ENCODE measurements at places on chromosomes 3 and 15.
A peak's percentile ranks its signal among the peaks of the same experiment; 100 is the strongest.

- ATAC-seq: no peak
These were observed 86.8 kb downstream of the NUP210 start for GRCh38 chr3:13333236-13333897.

GRCh38 chr15:50970524-50970923, 62.0 kb downstream of the AP4E1 start:
- no peak for ATAC-seq

DNA sequence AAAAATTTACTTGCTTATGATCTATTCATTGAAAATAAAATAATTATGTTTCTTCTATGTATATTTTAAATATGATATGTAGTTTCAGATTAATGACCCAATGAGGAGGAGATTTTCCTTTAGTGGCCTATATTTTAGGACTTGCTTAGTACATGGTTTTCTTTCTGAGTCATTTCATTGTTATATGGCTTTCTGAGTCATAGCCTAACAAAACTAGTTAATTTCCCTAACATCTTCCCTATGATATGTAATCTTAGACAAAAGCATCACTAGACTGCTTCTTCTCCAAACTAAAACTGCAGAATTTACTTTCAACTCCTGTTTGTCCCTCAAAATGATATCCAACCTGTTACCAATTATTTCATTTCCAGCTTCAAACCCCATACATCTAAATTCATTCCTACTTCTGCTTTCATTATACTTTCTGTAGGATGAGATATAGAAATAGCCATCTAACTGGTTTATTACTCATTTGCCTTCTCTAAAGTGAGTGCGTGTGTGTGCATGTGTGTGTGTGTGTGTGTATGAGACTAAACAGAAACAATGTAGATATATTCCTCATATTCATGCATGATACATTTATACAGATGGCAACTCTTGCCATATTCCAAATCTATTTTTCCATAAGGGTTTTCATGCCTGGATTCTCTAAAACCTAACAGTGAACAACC, 915.0 kb upstream of the GBE1 start:
- ATAC-seq: no peak

DNA sequence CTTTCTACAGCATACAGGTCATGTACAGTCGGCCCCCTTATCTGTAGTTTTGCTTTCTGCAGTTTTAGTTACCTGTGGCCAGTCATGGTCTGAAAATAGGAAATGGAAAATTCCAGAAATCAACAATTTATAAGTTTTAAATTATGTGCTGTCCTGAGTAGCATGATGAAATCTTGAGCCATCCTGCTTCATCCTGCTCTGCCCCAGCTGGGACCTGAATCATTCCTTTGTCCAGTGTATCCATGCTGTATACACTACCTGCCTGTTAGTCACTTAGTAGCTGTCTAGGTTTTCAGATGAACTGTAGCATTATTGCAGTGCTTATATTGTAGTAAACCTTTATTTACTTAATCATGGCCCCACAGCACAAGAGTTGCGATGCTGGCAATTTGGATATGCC, 44.8 kb downstream of the AP4E1 start:
- no peak for ATAC-seq

- ATAC-seq: no peak
These were observed 106.0 kb downstream of the PGPEP1L start for GRCh38 chr15:98901434-98902072.

DNA sequence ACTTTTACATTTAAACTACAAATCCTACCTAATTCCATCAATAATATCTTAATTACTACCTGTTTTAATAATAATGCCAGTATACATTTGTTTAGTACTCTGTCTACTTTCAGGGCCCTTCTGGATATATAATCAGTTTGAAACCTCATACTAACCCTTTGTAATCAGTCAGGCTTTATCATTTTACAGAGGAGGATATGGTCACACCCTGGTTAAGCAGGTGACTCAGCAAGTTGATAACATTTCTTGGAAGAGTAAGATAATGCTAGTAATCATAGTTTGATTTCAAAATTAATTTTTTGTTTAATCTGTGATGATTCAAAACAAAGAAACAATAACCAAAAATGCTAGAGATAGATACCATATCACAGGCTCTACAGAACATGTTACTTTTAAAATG, 208.2 kb upstream of the MANF start:
- ATAC-seq: no peak

DNA sequence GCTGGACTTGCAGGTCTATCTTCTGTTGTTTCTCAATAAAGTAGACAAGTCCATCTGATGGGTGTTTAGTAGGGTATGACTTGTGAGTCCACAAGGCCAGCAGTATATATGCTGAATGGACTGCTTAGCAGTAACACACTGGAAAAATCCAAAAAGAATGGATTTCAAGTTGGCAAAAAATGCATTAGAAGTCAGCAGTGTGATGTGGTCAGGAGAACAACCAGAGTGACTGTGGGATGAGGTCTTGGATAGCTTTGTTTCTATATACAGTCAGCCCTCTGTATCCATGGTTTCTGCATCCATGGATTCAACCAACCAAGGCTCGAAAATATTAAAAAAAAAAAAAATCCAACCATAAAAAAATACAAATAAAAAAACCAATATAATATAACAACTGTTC, 55.8 kb downstream of the LPP start:
- no peak for ATAC-seq

GRCh38 chr3:164779816-164780215, 298.5 kb downstream of the SI start:
- no peak for ATAC-seq

DNA sequence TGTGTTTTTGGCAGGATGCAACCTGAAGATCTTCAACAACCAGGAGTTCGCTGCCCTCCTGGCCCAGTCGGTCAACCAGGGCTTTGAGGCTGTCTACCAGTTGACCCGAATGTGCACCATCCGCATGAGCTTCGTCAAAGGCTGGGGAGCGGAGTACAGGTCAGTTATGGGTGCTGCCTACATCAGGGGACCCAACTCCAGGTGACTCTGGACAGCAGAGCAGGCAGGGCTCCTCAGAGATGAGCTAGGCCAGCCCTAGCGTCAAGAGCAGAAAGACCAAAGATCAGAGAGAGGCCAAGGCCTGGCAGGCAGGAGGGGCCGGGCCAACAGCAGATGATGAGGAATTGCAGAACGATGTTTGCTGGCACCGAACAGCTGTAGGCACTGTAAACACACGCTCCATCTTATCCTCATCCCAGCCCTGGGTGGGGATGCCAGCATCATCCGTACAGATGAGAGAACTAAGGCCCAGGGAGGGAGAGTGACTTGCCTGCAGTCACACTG, 67.1 kb downstream of the AAGAB start:
- no peak for ATAC-seq

DNA sequence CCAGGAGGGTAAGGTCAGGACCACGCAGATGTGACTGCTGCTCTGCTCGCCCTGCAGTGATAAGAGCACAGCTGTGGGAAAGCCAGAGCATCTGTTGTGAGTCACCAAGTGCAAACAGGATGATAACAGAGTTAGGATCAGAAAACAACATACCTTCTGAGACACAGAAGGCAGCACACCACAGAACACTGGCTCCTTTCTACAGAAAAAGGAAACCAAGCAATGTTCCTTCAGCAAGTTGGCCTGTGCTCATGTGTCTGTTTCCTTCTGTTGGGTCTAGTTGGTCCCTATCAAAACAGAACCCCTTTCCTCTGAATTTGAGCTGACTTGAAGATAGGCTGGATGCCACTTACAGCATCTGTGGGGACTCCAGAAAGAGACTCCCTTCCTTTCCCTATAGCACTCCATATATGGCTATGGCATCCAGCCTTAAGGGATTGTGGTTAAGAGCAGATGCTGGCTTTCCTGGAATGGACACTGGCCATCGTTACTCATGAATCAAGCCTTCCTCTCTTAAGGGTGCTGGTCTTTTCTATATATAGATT, 440.7 kb upstream of the THBS1 start:
- ATAC-seq: peak; percentile 91

DNA sequence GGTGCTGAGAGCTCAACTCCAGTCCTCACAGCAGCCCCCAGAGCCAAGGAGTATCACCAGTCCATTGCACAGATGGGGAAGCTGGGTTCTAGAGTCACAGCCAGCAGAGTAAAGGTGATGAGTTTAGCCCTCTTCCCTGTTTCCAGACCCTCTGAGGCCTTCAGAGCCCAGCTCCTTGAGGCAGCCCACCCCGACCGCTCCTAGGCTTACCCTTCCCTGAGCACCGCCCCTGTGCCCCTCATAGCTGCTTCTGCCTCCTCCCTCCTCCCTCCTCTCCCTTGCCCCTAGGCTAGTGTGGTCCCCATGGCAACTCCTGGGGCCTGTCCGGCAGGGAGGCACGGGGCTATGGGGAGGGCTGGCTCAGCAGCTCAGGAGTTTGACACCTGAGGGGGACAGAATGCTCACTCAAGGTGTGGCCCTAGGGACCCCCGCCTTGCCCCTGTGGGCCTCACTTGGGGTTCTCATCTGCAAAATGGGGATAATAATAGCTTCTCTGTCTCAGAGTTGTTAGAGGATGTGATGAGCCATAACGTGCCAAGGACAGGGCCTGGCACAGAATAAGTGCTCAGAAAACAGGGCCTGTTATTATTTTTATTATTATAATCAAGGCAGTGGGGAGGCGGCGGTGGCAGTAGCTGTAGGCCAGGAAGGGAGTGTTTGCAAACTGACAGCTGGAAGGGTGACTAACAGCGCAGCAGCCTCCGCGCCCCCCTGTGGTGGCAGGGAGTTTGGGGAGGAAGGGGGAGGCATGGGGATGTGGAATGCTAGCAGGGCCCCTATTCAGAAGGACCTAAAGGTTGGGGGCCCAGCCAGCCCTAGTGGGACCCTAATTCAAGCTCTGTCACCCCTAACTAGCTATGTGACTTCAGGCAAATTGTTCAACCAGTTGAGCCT, 11.5 kb downstream of the CSK start:
- no peak for ATAC-seq

GRCh38 chr15:70427167-70428120, 329.7 kb upstream of the TLE3 start:
- ATAC-seq: peak; percentile 41

DNA sequence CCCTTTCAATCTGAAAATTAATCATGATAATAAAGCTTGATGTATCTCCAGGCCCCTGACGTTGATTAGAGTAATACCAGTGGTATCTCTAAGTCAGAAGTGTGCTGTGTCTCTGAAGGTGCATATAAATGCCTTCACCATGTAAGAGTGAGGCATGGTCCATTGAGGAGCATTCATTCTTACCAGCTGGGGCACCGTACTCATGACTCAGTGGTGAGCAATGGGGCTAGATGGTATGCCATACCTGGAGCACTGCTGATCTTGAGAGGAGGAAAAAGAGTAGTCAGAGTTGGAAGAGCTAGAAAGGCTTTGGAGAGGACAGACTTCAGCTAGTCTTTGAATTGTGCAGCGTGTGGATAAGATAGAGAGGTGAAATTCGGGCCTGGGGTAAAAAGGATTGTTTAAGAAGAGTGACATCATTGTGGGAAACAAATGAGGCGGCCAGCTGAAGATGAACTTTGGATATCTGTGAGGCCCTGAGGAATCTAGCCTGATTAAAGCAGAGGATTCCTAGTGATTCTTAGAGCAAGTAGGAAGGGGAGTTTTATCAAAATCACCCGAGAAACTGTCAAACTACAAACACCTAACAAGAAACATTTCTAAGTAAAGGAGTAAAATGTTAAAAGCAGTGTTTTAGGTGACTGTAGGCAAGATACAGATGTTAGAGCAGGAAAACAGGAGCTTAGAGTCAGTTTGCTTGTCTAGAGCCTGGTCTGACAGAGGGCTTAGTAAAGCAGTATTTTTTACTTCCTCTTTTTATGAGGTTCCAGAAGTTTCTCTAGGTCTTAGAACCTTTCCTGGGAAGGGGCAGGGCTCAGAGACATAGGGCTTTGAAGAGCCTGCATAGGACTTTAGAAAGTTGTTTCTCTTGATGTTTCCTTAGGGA, 13.6 kb downstream of the TMOD3 start:
- ATAC-seq: peak; percentile 27

GRCh38 chr3:52896151-52896550, 1.2 kb downstream of the STIMATE start:
- ATAC-seq: no peak

- ATAC-seq: no peak
These were observed 14.6 kb upstream of the GRIP2 start for GRCh38 chr3:14554715-14555114.

- ATAC-seq: peak; percentile 0
These were observed 35.3 kb downstream of the ANXA2 start for GRCh38 chr15:60362321-60363086.

- ATAC-seq: no peak
These were observed 17.2 kb downstream of the SPTBN5 start for GRCh38 chr15:41876689-41877088.

- ATAC-seq: peak; percentile 95
These were observed 144.7 kb upstream of the ABHD17C start for GRCh38 chr15:80550219-80550907.

GRCh38 chr15:80989081-80989517, 520 bp downstream of the MESD start:
- ATAC-seq: peak; percentile 39

DNA sequence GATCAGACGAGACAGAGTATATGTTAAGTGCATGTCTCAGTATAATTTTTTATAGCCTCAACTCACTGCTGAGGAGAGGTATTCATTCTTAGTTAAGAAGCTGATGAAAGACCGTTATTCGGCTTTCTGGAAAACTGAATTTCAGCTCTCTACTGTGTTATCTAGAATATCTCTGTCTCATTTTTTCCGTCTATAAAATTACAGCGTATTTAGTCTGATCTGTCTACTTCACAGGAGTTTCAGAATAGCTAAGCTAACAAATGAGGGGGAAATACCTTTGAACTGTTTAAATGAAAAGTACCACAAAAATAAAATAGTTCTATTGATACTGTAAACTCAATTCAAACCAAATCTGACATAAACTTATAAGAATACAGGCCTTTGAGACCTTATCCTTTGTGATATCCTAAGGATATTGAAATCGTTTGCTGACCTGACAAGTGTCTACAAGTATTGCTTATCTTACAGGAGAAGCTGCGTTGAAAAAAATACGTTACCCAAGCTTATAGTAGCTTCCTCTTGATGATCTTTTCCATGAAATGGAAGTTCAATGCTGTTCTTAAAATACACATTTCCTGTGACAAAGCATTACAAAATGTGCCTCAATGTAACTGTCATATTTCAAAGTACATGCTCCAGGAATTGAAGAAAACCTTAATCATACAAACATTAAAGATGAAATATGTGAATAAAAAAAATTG, 104.6 kb downstream of the IL1RAP start:
- no peak for ATAC-seq

DNA sequence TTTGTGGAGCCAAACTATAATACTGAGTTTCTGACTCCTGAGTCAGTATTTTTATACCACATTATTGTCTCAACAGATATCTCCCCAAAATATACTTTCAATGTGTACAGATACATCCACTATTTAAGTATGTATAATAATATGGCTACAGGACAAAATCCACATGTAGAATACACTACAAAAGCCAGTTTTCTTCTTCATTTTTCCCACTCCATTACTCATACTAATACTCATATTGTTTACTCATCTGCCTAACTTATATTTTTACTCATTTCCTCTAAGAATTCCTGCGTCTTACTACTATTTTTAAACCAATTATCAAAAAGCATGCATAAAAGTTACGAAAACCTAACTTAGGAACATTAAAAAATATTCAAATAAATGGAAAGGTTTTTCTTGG, 440.8 kb downstream of the ZNF385D start:
- ATAC-seq: no peak

DNA sequence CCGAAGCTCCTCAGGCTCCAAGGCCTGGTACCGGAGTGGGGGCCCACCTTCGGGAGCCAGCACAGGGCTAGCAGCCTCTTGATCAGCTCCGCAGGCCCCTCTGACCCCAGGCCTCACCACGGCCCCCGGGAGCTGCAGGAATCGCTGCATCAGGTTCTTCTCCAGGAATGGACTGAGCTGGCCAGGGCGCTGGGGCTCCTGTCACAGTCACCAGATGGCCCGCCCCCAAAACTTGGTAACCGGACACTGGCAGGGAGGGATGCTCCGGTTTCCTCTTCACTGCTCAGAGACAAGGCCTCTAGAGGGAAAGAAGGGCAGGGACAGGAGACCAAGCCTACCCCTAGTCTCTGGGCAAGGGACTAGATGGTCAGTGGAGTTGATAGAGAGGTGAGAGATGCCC, 9.9 kb downstream of the AP3B2 start:
- peak; percentile 37 for ATAC-seq

Measured in SK-N-SH treated with all-trans-retinoic acid at 6 μM for 48 hours (cell line).